ENCODE measurements at places on chromosomes 5 and 9.
A peak's percentile ranks its signal among the peaks of the same experiment; 100 is the strongest.

- DNase-seq, result no peak
These were observed 400.5 kb downstream of the ARRDC3 start for GRCh38 chr5:90982576-90982975.

DNA sequence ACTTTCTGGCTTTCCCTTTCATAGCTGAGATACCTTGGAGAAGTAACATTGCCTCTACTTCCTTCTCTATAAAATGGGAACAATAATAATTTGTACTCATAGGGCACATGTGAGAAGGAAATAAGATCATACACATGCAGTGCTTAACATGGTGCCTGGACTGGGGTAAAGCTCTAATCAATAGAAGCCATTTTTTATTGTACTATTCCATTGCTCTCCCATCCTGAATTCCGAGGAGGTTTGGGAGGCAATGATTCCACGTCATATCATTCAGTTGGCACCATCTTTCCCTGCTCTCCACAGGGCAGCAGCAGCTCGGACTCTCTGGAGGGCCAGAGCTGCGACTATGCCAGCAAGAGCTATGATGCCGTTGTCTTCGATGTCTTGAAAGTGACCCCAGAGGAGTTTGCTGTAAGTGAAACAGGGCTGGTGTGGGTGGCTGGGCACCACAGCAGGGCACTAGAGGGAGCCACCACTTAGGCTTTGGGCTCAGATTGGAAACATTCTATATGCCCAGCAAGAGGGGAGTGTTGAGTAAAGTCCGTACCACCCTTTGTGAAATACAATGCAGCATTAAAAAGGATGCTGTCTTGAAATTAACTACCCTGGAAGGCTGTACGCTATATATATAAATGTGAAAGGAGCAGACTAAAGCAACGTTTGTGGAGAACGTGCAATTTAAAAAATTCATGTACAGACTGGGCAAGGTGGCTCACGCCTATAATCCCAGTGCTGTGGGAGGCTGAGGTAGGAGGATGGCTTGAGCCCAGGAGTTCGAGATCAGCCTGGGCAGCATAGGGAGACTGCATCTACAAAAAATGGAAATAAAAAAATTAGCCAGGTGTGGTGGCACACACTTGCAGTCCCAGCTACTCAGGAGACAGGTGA is 51.2 kb downstream of the RALGPS1 start:
- no peak for DNase-seq

DNA sequence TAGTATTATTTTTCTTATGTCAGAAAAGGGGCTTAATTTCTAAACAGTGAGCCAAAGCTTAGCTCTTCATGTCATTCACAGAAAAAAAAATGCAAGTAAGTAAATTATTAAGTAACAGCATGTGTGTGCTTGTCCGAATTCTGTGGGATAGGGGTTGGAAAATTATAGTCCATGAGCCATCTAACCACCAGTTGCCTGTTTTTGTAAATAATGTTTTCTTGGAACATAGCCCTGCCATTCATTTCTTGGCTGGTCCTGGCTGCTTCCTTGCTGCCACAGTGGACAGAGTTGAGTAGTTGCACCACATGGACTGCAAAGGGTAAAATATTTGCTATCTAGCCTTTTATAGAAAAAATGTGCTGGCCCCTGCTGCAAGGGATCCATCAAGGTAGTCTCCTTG is 513.7 kb upstream of the WWC1 start:
- no peak for DNase-seq

DNA sequence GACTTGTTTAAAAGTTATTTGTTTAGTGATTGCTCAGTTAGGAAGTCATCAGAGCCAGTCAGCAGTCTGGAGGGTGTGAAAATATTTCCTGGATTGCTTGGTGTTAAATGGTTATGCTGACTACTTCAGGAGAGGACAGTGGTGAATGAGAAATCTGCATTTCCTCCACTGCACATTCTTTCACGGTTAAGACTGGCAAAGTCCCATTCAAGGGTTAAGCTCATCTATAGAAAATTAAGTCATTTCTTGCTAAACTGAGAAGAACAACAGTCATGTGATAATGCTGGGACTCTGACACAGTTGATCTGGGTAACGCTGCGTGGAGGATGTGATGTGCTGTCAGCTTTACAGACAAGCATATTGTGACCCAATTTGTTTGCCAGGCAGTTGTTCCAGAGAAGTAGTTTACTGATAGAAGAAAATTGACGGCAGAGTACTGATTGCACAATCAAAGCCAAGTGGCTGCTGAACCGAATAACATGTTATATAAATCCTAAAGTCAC is 80.4 kb downstream of the GRAMD2B start:
- DNase-seq, result no peak

DNA sequence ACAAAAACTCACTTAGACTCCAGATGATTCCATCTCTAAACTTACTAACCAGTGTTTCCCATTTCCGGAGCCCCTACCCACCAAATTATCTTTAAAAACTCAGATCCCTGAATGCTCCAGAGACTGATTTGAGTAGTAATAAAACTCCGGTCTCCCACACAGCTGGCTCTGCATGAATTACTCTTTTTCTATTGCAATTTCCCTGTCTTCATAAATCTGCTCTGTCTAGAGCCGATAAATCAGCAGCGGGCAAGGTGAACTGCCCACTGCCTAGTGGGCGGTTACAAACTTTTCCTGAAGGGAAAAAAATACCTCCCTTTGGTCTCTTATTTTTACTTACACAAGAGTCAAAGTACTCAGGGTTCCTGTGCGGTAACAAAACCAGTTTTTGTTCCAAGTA is 624.4 kb upstream of the RORB start:
- no peak for DNase-seq

- no peak for DNase-seq
These were observed 238.4 kb downstream of the GOLPH3 start for GRCh38 chr5:31935496-31936369.

GRCh38 chr9:18632632-18633403 is 158.9 kb downstream of the ADAMTSL1 start:
- no peak for DNase-seq

GRCh38 chr9:19156026-19156474 is 28.8 kb upstream of the PLIN2 start:
- DNase-seq, result no peak

GRCh38 chr9:27659001-27659400 is 85.7 kb upstream of the C9orf72 start:
- no peak for DNase-seq

- DNase-seq, result no peak
These were observed 1.1 kb upstream of the FGF10 start for GRCh38 chr5:44390351-44390750.

DNA sequence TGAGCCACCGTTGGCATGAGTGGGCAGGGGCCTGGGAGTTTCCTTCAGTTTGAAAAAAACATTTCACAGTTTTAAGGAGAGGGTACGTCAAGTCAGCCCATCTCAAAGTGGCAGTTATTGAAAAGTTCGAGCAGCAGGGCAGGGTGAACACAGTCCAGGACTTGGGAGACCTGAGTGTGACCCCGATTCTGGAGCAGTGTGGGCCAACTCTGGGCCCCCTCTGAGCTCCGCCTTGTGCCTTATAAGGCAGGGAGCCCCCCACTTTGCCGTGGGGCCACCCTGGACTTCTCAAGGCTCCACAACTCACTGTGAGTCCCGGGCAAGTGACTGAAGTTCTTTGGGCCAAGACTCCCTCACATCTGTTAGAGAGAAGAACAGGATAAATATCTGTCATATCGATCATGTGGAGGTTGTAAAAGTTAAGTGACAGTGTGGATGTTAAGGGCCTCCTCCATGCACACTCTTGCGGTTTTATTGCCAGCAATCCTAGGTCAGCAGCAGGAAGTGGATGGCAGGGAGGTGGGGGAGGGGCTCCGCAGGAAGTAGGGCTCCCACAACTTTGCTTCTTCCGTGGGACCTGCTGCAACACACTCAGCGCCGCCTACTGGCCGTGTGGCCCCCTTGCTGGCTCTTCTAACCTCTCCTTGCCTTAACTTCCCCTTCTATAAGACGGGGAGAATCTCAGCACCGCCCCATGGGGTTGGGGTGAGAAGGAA is 38.4 kb downstream of the HRH2 start:
- peak; percentile 36 for DNase-seq

GRCh38 chr9:110900917-110901316 is 137.4 kb downstream of the LPAR1 start:
- DNase-seq, result no peak

DNA sequence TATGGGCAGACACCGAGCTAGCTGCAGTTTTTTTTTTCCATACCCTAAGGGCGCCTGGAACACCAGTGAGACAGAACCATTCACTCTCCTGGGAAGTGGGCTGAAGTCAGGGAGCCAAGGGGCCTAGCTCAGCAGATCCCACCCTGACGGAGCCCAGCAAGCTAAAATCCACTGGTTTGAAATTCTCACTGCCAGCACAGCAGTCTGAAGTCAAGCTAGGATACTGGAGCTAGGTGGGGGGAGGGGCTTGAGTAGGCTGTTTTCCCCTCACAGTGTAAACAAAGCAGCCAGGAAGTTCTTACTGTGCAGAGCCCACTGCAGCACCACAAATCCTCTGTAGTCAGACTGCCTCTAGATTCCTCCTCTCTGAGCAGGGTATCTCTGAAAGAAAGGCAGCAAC is 151.7 kb upstream of the HCN1 start:
- no peak for DNase-seq

DNA sequence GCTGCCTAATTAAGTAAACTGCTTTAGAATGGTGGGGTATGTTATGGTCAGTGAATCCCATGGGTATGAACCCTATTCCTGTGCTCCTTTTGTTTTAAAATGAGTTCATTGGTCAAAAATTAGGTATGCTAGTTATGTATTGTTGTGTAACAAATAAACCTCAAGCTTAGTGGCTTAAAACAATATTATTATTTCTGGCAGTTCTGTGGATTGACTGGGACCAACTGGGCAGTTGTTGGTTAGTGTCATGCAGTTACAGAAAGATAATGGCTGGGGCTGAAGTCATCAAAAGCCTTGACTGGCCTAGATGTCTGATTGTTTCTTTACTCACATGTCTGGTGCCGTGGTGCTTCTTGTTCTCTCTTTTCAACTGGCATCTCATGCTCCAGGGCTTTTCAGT is 8.9 kb upstream of the PTAR1 start:
- no peak for DNase-seq

DNA sequence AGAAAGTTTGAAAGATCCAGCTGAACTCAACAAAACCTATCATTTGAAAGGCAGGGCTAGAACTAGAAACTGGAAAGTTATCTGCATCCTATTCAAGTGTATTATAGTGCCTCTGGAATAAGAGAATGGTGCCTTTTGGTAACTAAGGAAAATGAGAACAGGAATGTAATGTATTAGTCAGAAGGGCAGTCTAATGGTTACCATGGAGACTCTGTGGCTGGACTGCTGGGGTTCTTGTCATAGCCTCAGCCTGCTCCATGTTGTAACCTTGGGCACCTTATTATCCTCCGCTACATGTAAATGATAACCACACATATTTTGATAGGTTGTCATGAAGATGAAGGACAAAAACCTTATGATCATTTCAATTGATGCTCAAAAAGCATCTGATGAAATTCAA is 24.6 kb upstream of the IFNB1 start:
- DNase-seq, result no peak

DNA sequence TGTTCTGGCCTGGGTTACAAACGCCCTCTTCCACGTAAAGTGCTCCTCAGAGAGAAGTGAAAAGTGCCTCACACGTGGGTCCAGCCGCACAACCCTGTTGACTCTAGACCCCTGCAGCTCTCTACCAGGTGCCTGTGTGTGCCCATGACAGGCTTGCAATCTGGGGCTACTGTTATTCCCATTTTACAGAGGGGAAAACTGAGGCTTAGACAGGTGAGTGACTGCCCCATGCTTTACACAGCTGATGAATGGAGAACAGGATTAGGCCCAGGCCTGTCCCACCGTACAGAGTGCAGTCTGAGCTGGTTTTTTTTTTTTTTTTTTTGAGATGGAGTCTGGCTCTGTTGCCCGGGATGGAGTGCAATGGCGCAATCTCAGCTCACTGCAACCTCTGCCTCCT is 6.2 kb upstream of the INPP5E start:
- no peak for DNase-seq

DNA sequence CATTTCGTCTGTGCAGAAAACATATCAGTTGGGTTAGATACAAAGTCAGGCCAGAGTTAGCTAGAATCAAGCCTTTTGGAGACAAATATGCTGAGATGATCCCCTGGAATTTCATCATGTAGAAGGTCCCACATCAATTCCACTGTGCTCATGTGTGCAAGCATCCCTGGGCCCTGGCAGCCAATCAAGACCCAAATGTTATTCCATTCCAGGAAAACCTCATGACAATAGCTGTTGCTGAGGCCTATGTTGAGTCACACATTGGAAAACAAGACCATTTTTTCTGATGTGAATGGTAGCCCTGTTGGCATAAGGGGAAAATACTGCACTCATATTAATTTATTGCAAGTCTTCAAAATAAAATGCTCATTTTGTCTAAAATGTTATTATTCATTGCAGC is 11.5 kb downstream of the SPOCK1 start:
- no peak for DNase-seq

Data from omental fat pad (tissue), 4 donors.